Hematopoietic multipotent progenitor cell treated with erythropoietin and hydrocortisone succinate and interleukin-3 and kit ligand, for 15 days (in vitro differentiated cells): ENCODE measurements at places on chromosomes 5 and 9.

GRCh38 chr9:36530224-36530623 is 42.5 kb upstream of the MELK start:
- DNase-seq, result no peak

- DNase-seq, result no peak
Observed at GRCh38 chr5:64887910-64888309, 119.2 kb downstream of the CWC27 start.

DNA sequence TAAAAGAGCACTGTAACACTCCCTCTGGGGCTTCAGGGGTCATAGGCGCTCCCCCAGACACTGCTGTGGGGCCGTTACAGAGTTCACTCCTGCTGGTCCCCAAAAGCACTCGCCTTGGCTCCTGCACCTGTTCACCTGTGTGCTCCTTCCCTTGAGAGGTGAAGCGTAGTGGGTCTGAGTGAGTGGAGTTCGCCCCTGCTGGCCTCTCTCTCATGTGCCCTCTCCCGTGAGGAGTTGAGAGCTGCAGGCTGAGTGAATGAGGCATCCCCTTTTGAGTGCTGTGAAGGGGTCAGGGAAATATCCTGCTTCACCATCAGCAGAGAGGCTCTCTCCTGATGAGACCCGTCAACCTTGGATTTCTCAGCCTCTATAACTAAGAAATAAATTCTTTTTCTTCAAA is 134.6 kb upstream of the TUT7 start:
- no peak for DNase-seq

DNA sequence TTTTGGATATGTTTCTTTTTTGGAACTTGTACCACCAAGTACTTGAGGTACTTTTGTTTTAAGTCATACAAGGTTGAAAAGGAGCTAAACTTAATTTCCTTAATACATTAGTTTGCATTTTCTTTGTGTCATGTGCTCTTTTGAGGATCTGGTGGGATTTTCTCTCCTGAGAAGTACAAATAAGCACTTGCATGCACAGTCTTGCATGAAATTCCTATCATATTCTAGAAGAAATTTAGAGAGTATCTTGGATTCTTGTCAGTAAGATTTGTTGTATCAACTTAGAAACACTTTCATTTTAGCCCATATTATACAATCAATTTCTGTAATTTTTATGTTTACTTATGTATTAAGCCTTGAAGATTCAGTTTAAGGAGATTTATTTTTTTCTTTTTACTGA is 64.9 kb downstream of the CCNH start:
- no peak for DNase-seq

- no peak for DNase-seq
Observed at GRCh38 chr5:9151684-9152427, 394.0 kb downstream of the SEMA5A start.

DNA sequence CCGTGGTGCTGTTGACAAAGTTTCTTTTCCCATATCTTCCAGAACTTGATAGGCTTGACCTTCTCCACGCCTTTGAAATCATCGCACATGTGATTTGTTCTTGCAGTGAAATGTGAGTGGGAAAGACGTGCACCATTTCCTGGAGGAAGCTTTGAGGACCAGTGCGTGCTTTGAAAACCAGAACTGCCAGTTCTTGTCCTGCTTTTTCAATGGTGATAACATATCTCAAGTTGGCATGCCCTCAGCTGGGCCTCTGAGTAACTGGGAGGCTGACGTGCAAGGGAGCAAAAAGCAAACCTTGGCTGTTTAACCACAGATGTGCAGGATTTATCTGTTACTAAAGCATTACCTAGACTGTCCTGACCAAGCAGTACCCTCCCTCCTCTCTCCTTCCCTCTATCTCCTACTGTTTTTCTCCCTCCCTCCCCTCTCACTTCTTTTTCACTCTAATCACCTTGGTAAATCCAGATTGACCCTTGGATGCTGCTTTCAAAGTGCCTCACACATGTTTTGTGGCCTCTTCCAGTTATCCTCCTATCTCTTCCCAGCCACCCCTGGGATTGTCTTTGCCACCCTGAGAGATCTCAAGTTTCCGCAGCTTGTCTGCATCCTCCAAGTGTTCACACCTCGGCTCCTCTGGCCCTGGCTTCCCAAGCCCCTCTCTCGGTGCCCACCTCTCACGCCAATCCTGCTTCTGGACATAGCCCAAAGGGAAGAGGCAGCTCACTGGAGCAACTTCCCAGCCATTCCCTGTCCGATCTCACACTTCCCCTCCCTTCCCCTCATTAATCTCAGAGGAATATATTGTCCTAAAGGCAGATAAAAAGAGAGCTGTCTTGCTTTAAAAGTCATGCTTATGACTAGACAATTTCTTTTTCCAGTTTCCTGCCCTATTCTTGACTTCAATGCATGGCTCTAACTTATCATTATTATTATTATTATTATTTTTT is 198.3 kb downstream of the ERCC6L2 start:
- DNase-seq, result no peak

GRCh38 chr5:39696672-39697398 is 272.1 kb upstream of the DAB2 start:
- DNase-seq, result no peak

GRCh38 chr9:20620650-20621470 is 1.4 kb downstream of the MLLT3 start:
- no peak for DNase-seq

- DNase-seq, result no peak
Observed at GRCh38 chr5:5765066-5765850, 342.8 kb downstream of the ICE1 start.

DNA sequence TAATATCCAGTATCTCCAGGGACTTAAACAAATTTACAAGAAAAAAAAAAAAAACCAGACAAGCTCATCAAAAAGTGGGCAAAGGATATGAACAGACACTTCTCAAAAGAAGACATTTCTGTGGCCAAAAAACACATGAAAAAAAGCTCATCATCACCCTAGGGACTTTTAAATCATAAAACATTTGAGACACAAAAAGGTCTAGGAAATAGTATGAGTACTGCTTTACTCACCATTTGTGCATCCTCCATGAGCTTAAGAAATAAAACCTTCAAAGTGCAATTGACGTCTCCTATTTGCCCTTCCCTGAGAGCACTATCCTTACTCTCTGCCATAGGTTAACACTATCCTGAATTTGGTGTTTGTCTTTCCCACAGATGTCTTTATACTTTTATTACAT is 193.7 kb upstream of the NREP start:
- DNase-seq, result no peak

GRCh38 chr5:123549256-123549904 is 37.4 kb downstream of the CSNK1G3 start:
- DNase-seq, result no peak

GRCh38 chr5:109049565-109049964 is 301.9 kb downstream of the FER start:
- no peak for DNase-seq

DNA sequence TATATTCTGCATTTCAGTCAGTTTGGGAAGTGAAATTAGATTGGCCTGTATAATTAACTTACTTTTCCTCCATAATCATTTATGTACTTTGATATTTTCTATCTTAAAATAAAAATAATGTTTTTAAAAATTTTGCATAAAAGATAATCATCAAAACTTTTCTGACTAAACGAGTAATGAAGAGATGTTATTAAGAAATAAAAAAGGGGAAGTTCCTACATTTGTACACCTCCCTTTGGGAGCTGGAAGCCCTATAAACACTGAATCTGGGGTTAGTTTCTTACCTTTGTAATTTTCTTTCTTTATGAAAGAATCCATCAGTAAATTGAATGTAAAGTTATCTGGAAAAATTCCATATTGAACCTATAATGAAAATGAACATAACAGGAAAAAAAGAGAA is 86.2 kb downstream of the MRPS27 start:
- no peak for DNase-seq

DNA sequence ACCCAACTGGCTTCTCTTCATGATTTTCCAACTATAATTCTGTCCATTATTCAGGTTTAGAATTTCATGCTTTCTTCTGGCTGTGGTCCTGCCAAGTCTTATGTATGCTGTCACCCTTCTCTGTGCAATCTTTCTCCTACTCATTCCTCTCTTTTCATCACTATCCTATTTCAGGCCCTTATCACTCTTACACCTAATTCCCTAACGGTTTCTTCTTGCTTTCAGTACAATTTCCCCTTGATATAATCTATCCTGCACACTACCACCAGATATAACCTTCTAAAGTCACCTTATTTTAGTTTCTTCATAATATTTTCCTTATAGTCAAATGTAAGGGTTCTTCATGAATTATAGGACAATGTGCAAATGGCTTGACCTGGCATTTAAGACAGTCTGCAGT is 436.2 kb downstream of the RAB3C start:
- no peak for DNase-seq

DNA sequence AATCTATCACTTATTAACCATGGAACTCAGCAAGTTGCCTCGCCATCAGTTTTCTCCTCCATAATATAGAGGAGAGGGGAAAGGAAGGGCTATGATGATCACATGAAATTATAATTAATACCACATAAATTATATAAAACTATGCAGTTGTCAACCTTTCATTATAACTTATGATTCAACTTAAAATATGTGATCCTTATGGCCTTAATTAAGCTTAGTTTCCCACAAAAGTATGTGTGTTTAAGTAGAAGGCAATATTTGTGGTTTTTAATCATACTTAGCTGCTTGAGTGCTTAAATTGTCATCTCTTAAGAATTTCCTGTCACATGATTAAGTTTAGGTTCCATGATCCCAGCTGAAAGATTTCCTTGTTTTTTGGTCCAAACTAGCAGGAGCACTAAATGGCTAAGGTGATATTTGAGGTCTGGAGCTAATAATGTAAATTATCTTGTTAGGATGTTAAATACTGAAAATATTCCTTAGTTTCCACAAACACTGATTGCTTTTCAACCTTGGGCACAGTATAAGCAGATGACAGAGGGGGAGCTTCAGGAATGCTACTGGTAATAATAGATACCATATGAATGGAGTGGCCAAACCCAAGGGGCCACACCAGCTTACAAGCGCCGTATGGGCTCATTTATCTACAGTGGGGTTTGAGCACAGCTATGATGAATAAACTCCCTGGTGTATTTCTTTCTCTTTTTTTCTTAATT is 26.4 kb upstream of the F2R start:
- DNase-seq, result no peak

- DNase-seq, result peak; percentile 13
Observed at GRCh38 chr9:111897601-111898137, 1.1 kb downstream of the UGCG start.

- no peak for DNase-seq
Observed at GRCh38 chr9:19119246-19119645, 8.0 kb downstream of the PLIN2 start.

DNA sequence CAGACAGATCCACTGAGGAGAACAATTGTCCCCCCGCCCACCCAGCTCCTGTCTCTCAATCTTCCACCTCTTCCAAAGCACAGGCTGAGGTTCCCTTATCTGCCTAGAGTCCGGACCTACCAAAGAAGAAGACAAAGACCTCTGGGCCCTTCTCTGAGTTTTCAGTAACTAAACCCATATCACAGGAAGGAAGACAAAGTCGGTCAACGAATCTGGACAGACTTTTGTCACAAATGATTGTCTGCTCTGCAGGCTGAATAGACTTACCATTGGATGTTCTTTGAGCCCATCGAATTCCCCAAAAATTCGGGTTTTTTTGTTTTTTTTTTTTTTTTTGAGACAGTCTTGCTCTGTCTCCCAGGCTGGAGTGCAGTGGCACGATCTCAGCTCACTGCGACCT is 58.0 kb downstream of the C9orf50 start:
- DNase-seq, result no peak

- DNase-seq, result peak; percentile 78
Observed at GRCh38 chr5:97162045-97162444, 19.6 kb upstream of the LIX1 start.

GRCh38 chr9:87501806-87502205 is 4.1 kb downstream of the DAPK1 start:
- DNase-seq, result no peak

DNA sequence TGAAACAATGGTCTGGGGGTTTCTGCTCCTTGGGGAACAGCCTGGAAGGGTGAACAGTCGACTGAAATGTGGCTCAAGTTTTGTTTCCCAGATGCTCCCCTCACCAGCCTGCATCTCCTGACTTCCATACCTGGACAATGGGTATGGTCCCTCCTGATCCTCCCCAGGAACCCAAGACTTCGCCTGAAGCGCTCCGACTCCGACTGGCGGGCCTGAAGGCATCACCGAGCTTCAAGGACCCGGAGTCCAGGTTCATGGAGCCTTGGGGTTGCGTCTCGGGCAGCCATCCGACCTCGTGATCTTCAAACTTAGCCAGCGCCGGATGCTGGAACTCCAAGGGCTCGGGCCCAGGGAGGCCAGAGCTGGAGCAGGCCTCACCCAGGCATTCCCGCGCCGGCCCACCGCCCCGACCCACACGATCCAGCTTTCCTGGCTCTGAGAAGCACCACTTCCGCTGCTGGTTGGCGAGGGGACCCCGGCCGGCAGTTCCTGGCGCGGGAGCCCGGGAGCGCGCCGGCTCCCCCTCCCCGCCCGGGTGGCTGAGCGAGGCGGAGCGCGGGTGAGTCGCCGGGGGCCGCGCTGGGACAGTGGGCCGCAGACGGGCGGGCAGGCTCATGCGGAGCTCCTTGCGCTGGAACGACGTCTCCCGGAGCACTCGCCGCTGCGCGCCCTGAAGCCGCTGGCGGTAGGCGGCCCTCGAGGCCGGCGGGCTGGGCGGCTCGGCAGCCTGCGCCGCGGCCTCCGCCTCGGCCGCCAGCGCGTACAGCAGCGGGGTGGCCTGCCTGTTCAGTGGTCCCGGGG is 5.2 kb downstream of the SHROOM1 start:
- DNase-seq, result no peak

GRCh38 chr9:21729648-21730047 is 72.8 kb upstream of the MTAP start:
- no peak for DNase-seq

GRCh38 chr9:108039493-108039892 is 549.9 kb upstream of the KLF4 start:
- no peak for DNase-seq

GRCh38 chr9:35728041-35728971 is 3.7 kb downstream of the TLN1 start:
- peak; percentile 55 for DNase-seq

DNA sequence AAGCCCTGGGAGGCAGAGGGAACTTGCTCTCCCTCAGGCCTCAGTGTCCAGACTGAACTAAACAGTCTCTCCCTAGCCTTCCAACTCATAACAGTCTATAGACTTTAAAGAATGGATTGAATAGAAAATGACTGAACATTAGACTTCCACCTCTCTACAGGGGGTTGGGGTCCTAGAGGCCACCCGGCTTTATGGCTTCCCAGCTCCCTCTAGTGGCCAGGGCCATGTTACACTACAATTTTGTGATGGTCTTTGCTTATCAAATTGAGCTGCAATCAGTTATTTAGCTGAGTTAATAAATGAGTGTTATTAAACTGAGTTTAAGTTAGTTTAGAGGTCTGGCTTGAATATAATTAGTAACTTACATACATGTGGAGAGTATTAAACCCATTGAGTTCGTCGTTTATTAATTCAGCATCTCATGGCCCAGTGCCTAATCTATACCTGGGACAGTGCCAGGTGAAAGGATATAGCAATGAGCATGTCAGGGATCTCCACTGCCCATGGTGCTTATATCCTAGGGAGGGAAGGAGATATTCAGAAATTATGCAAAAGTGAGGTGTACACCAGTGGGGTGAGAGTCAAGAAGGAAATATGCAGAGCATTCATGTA is 105.2 kb downstream of the SH3TC2 start:
- DNase-seq, result peak; percentile 30

GRCh38 chr9:131545003-131545785 is at the start of gene PRRT1B:
Gene PRRT1B (plus strand): TSS chr9:131545523. CDS start chr9:131545616, 93 bp downstream.
- no peak for DNase-seq
